HCT116 (cell line): ENCODE measurements at places on chromosomes 7 and 10. TPM values are rescaled to one million over a fixed set of nuclear protein-coding genes. Genes with fewer than 3 reads are reported as not detected.

DNA sequence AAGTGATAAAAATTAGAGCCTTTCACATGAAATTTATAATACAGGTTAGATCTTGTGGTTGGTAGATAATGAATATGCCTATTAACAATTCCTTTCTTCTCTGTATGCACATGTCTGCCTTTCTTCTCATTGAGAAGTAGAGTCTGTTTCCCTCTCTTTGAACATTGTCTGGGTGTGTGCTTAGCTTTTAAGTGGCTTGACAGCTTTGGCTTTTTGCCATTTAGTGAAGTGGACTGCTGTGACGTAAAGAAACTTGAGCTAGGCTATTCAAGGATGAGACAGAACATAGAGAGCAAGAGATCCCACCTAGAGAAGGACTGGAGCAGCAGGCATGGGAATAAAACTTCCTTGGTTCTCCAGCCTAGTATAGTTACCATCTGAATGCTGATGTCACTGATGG lies 996.7 kb upstream of the CELF2 start:
- DNase-seq, result no peak

GRCh38 chr7:37432281-37432920 lies 16.3 kb downstream of the ELMO1 start:
- DNase-seq, result no peak

- no peak for DNase-seq
These were observed 108.4 kb upstream of the NPY start for GRCh38 chr7:24175603-24176002.

- DNase-seq, result no peak
These were observed 38.9 kb downstream of the CREB3L2 start for GRCh38 chr7:137962875-137963507.

GRCh38 chr10:94205396-94205831 lies 157.3 kb downstream of the NOC3L start:
- DNase-seq, result no peak

DNA sequence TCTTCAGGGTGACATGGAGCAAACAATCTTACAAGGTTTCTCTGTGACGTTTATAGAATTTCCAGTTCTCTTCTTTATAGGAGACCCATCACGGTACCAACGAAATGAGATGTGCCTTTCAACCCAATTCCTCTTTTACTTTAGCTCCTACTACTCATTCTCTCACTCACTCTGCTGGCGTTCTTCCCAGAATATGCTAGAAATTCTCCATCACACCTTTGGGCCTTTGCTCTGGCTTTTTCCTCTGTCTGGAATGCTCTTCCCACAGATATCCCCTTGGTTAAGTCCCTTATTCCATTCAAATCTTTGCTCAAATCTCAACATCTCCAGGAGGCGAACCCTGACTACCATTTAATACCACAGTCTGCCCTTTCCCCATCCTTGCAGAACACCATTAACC lies 39.0 kb downstream of the SEMA3C start:
- DNase-seq, result no peak

- no peak for DNase-seq
These were observed 1.3 kb downstream of the MBLAC1 start for GRCh38 chr7:100127866-100128636.

GRCh38 chr10:130301021-130301892 lies 165.1 kb downstream of the GLRX3 start:
- no peak for DNase-seq

DNA sequence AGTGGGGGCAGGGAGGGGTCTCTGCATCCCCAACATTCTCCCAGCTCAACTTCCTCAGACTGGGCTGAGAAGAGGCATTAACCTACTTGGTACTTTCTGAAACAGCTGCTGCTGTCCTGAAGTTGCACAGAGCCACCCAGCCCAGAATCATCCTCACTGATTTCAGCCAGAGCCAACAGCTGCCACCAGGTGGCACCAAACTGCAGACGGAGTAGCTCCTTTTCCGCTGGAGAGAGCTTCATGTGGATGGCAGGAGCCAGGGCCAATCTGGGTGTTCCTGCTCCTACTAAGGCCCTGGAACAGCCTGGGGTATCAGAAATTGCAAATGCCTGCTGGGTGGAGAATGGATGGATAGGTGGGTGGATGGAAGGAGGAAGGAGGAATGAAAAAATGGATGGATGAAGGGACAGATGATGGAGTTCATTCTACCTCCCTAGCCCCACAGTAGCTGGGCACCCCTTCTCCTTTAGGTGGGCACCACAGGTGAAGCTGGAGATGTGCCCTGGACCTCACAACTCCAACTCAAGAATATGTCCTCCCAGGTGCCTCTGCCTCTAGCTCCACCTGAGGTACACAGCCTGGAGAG lies 11.8 kb upstream of the DRGX start:
- DNase-seq, result peak; percentile 57

GRCh38 chr7:32299133-32299702 lies 191.0 kb downstream of the LSM5 start:
- DNase-seq, result no peak

DNA sequence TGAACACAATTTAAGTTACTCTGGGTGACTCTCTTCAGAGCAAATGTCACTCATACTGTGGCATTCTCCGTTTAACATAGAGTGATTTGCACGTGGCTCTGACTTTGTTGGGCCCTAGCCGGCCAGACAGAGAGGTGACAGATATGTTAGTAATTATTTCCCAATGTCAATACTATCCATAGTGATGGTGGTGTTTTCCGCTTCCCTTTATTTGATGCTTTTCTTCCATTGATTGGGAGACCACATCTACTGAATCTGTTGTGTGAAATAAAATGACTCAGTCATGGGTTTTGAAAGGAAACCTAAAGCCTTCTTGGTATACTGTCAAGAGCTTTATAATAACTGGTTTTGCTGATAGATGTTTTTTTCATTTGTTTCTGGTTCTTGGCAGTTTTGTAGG lies 7.4 kb downstream of the AVL9 start:
- no peak for DNase-seq

DNA sequence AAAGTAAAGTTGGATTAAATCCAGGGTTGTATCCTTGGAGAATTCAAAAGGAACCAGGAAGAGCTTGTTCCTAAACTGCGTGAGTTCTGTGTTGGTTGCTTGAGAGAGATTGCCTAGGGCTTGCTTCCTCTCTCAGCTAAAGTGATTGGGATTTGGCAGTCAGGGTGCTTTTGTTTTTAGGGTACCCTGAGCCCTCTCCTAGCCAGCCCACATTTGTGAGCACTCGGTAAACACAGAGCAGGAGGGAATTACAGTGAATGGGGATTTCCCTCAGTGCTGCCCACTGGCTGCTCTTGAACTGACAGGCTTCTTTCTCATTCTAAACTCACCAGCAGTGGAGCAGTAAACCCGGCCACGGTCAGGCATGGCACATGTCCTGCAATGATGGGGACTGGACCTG lies 146.9 kb downstream of the TPST1 start:
- DNase-seq, result no peak

GRCh38 chr10:48821692-48822091 lies 117.9 kb downstream of the LRRC18 start:
- DNase-seq, result no peak

DNA sequence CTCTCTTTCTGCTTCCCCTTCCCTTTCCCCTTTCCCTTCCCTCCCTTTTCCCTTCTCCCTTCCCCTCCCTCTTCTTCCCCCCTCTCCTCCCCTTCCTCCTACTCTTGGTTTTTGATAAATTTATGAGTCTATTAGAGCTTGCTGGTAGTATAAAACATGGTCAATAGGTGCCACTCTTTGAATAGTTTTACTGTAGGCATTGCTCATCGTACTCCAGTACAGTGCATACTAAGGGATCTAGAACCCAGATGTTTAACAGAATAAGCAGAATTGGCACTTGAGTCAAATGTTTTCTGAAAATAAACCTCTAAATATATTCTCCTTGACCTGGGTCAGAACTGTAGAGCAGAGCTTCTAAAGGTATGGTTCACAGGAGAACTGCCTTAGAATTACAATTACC lies 126.7 kb downstream of the SORCS3 start:
- DNase-seq, result peak; percentile 13

GRCh38 chr10:3892440-3893425 lies 107.7 kb upstream of the KLF6 start:
- DNase-seq, result no peak

- DNase-seq, result no peak
These were observed 212.8 kb downstream of the ANK3 start for GRCh38 chr10:60176925-60177324.

DNA sequence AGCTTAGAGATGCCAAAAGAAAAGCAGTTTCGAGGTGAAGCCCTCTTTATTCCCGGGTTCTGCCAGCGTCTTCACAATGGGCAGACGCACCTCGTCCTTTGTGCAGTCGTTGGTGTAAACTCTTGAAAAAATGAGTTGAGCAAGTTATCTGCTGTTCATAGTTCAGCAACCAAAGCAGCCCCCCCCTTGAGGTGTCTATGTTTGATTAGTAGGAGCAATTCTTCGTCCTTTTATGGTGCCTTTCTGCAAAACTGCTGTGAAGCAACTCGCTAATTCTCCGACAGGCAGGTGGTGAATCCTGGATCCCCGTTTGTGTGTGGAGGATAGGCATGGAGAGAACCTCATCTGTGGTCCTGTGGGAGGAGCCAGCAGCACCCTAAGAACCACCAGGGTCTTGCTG lies 234.5 kb downstream of the GLRX3 start:
- no peak for DNase-seq

- no peak for DNase-seq
These were observed 27.2 kb downstream of the NUDCD3 start for GRCh38 chr7:44463169-44463808.

GRCh38 chr7:13104128-13104527 lies 416.7 kb downstream of the ARL4A start:
- no peak for DNase-seq

The FAM237B gene
- not detected for total RNA-seq

The UNCX gene
- not detected for total RNA-seq

The HKDC1 gene
- total RNA-seq, result 1.7 TPM

The CPA5 gene
- total RNA-seq, result not detected

The VAX1 gene
- total RNA-seq, result not detected
